ENCODE measurements at places on chromosomes 5 and 9.

GRCh38 chr5:78300464-78301045 lies 6.1 kb upstream of the AP3B1 start:
- DNase-seq = no peak

DNA sequence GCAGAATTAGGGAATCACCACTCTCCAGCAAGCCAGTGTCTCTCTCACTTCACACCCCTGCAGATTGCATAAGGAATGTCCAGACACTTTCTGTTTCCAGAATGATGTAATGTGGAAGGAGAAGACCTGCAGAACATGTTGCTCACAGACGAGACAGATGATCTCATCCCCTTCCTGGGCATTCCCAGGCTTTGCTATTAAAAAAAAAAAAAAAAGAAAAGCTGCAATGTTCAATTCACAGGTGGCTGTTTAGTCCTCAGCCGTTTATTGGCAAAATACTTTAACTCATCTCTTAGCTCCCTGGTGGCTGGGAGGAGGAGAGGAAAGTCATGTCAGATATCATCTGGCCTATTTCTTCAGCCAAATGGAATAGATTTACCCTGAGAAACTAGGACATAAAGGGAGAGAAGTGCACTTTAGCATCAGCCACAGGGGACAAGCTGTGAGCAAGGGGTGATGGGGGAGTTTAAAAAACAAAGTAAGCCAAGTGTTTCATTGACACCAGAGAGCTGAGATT lies 95.9 kb upstream of the TNC start:
- DNase-seq = no peak

GRCh38 chr5:115683081-115683480 lies 57.2 kb upstream of the TMED7 start:
- DNase-seq = no peak

- no peak for DNase-seq
Measured at GRCh38 chr5:64206653-64207052, 41.0 kb downstream of the RNF180 start.

Data from D341Med (cell line).